Left ventricle myocardium superior (tissue), 1 donor: ENCODE measurements at places on chromosomes 11 and 22. TPM values are rescaled to one million over a fixed set of nuclear protein-coding genes. Genes with fewer than 3 reads are reported as not detected.
A peak's percentile ranks its signal among the peaks of the same experiment; 100 is the strongest.

KRTAP5-7 gene
- total RNA-seq = not detected

DNA sequence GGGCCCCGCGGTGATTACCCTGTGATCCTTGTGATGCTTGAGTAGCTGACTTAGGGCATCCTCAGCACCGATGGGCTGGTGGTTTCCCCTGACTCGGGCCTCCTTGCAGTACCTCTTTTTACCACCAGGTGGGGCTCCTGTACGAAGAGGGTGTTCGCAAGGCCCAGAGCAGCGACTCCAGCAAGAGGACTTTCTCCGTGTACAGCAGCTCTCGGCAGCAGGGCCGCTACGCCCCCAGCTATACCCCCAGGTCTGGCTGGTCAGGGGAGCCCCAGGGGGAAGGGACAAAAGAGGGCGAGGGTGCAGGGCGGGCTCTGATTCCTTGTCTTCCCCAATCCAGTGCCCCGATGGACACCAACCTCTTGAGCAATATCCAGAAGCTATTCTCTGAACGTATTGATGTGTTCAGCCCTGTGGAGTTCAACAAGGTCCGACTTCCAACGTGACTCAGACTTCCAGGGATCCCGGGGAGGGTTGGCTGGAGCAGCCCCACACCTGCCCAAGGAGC is 1.3 kb upstream of the TM7SF2 start:
- peak; percentile 90 for DNase-seq

TENM4 gene
- total RNA-seq = 0.40 TPM

- DNase-seq = no peak
These were observed 488.1 kb downstream of the NTM start for GRCh38 chr11:131858505-131858904.

DNA sequence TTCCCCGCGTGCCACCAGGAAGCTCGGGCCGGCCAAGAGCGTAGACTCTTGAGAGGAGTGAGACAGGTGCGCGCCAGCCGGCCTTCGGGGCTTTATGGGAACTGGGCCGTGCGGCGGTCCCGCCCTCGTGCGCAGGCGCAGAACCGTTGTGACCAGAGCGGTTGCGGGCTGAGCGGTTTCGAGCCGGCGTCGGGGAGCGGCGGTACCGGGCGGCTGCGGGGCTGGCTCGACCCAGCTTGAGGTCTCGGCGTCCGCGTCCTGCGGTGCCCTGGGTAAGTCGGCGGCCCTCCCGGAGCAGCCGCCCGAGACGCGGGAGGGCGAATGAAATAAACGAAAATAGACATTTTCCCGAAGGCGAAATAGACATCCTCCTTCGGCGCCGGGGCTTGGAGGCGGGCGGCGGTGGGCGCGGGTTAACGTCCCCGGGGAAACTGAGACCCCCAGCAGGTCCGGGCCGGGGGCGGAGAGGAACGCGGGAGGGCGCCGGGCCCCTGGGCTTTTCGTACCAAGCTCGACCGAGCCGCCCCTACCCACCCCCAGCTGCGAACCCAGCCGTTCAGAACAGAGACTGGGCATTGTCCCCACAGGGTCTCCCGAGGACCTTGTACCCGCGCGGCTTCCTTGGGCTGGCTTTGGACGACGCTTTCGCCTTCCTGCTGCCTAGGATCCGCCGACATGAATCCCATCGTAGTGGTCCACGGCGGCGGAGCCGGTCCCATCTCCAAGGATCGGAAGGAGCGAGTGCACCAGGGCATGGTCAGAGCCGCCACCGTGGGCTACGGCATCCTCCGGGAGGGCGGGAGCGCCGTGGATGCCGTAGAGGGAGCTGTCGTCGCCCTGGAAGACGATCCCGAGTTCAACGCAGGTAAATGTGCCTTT is at the start of gene ASRGL1:
TSS of gene ASRGL1 (plus strand) at position 146 of the 879 bp plus-strand sequence. CDS start at position 676, 530 bp downstream.
- peak; percentile 94 for DNase-seq

RBFOX2 gene
- 76.7 TPM for total RNA-seq

GRCh38 chr11:109405671-109406070 is 16.3 kb upstream of the C11orf87 start:
- DNase-seq = no peak
